Bone marrow (tissue), 2 donors: ENCODE measurements at places on chromosomes 2 and 18.

- no peak for DNase-seq
These were observed 398.3 kb downstream of the ALK start for GRCh38 chr2:29522951-29523669.

GRCh38 chr2:67503066-67503795 lies 106.1 kb downstream of the ETAA1 start:
- DNase-seq: no peak

DNA sequence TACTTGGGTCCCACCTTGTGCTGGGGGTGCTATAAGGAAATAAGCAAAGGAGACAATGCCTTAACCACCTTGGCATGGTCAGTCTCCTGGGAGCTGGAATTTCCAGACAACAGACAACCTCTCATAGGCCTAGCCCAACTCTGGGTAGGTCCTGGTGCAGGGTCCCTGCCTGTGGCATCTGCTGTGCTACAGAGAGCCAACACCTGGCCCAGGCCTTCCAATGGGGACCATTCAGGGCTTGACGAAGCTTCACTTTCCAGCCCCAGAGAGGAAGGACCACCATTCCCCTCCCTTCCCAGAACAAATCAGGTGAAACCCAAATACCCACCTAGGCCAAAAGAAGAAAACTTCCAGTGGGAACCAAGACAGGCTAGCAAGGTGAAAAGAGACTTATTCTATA lies 82.8 kb downstream of the SMAD7 start:
- DNase-seq: no peak

DNA sequence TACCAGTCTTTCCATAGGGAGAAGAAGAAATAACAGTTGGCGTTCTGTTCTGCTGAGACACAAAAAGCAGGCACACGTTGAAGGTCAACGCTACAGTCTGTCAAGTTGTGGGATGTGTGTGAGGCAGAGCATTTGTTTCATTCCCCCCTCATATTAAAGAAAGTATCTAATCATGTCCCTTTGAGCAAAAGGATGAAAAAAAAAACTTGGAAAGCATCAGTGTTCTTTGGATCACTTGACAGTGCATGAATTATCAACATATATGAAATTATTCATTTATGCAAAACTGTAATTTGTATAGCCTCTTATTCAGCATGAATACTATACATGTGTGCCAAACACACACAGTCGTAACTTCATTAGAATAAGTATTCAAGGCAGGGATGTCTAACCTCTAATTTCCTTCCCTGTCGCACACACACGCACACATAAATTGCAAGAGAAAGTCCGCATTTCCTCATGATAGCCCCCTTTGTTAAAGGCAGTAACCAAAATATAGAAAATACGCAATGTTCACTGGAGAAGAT lies 228.6 kb downstream of the RND3 start:
- no peak for DNase-seq

- DNase-seq: no peak
These were observed 51.2 kb upstream of the DAPL1 start for GRCh38 chr2:158743879-158744278.

GRCh38 chr2:86789687-86790133 lies 1.0 kb downstream of the CD8A start:
- no peak for DNase-seq

DNA sequence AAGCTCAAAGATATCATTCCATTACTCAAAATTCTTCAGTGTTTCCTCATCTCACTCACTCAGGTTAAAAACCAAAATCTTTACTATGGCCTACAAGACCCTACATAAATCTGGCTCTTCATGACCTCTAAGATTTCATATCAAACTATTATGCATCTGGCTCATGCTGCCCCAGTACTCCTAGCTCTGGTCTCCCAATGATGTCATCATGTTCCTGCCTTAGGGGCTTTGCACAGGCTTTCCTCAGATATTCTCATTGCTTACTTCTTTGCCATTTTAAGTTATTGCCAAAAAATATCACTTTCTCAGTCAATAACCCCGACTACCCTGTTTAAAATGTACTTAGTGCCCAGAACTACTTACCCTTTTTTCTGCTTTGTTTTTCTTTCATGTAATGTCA lies 33.0 kb upstream of the SPOPL start:
- DNase-seq: no peak

- no peak for DNase-seq
These were observed 321.3 kb downstream of the PID1 start for GRCh38 chr2:228949831-228950230.

GRCh38 chr2:197888321-197888720 lies 83.9 kb downstream of the PLCL1 start:
- DNase-seq: no peak

- no peak for DNase-seq
These were observed 18.4 kb upstream of the KIAA2012 start for GRCh38 chr2:202054679-202055078.

GRCh38 chr2:200862532-200863000 lies 1.9 kb downstream of the CLK1 start:
- DNase-seq: no peak

- peak; percentile 39 for DNase-seq
These were observed 11.9 kb upstream of the MLPH start for GRCh38 chr2:237474931-237475703.

GRCh38 chr2:9738535-9739496 lies 104.5 kb upstream of the TAF1B start:
- no peak for DNase-seq

DNA sequence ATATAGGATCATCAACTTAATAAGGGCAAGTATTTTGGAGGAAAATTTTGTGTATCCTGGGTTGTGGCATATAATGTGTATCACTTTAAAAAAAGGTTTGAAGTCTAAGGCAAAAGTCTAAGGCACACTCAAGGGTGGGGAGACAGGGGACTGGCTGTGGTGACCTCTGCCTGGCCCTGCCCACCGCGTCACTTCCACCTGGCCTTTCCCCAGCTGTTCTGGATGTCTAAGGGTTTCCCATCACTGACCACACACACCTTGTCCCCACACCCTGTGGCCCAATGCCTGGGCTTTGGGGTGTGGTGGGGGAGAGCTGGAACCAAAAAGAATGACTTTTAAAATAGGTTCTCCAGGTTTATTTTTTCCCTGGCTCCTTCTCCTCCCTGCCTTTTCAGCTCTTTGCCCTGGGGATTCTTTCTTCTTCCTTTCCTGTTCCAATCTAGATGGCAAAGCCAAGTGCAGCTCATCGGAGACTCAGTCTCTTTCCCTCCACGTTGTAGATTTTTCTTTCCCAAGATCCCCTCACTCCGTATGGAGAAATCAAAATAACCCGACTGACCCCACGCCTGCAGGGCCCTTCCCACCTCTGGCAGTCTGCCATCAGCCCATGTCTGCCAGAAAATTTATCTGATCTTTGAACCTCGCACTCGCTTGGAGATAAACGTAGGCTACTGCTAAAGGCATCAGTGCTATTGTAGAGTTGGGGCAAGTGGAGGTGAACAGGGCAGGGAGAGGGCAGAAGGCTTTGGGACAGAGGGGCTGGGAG lies 257.2 kb downstream of the DYSF start:
- DNase-seq: no peak

DNA sequence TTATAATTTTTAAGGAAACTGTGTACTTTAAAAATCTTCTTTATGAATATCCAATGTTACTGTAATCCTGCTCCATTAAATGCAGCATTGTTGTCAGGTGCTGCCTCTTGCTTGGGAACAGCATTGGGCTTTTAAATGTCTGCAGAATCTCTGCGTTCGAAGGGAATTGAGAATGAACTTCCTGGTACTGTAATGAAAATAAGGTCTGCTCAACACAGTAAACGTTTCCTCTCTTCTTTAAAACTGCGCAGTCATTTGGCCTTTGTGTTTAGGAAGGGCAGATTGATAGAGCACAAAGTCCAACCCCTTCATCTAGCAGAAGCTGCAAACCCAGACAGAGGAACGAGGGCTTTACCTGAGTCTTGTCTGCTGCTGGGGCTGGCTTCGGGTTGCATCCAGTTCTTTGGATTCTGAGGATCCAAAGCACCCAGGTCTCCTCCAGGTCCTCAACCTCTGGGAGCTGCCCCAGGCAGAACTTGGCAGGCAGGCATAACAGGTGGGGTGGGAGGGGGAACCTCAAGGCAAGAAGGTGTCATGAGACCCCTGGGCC lies 104.5 kb downstream of the UGGT1 start:
- no peak for DNase-seq

DNA sequence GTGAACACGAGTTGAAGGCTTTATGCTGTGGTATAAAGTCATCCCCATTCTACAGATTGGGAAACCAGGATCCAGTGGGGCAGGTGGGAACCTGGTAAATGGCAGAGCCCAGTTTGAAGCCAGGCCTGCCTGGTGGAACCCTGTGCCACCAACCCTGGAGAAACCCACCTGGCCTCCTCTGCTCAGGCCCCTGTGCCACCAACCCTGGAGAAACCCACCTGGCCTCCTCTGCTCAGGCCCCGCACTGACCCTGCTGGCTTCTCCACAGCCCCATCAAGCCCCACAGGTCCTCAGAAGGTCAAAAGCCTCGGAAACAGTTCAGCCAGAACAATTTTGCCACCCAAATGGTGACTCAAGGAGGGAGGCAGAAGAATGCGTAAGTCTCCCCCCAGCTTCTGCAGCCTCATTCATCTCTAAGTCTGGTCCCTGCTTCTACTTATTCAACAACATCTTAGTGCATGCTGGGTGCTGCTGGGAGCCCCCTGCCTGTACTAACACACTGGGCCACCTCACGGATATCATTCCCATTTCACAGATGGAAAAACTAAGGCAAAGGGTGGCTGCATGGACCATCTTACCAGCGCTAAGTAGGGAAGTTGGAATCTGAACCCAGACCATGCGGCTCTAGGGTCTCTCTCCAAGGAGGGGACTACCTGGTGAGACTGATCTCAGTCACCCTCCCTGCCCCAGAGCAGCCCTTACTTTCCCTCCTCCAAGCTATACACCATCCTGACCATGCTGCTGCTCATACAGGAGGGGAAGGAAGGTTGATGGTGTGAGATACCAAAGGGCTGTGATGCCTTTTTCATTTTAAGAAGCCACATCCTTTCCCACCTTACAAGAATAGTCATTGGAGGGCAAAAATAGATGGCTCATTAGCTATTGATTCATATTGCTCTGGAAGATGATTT lies 93.7 kb upstream of the ID2 start:
- no peak for DNase-seq
